ENCODE measurements at places on chromosomes 7 and 10.

DNA sequence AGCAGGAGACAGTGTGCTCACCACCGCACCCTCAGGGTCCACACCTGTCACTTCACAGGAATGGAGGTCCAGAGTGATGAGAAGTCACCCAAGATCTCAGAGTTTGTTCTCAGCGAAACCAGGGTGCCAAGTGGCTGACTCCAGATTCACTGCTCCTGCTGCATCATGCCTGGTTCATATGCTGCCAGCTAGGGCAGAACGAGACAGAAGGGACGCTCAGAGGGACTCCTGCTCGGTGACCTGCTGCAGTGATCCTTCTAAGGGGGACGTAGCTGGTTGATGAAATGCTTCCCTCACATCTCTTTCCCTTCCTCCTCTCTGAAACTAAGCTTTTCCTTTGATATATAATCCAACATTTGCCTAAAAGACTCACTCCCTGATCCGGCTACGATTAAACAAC lies 248.5 kb downstream of the SFMBT2 start:
- DNase-seq, result no peak

- no peak for DNase-seq
Observed at GRCh38 chr7:34320412-34320811, 337.6 kb upstream of the NPSR1 start.

DNA sequence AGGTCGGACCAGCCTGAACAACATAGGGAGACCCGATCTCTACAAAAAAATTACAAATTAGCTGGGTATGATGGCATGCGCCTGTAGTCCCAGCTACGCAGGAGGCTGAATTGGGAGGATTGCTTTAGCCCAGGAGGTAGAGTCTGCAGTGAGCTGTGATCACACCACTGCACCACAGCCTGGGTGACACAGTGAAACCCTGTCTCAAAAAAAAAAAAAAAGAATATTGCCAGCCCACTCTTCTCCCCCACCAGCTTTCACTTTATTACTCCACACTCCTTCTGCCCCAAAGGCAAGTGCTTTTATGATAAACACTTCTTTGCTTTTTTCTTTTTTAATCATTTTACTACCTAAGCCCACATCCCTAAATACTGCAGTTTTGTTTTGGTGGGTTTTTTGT lies 14.8 kb downstream of the RAB19 start:
- DNase-seq, result no peak

DNA sequence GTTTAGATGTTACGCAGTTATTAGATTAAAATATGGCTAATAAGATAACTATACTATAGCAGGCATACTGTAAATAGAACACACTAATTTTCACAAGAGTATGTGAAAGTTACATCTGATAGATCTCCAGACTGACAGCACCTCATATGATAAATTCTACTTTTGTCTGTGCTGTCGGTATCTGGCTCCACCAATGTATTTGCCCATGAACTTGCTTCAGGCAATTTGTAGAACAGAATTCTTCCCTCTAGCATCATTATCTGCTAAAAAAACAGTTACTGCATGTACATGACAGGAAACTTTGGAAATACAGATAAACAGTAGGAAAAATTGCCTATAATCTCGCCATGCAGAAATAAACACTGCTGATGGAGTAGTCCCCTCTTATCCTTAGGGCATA lies 137.7 kb downstream of the WNT2 start:
- DNase-seq, result no peak

- no peak for DNase-seq
Observed at GRCh38 chr7:50584793-50585408, 19.7 kb upstream of the DDC start.

GRCh38 chr7:50400114-50400513 lies 50.0 kb downstream of the FIGNL1 start:
- DNase-seq, result no peak

Data from stimulated activated CD4-positive, alpha-beta T cell treated with anti-CD3 and anti-CD28 coated beads, TNF-alpha, amount 100 ng/mL, for 24 hours (primary cell).